ENCODE measurements at places on chromosomes 16 and 17. TPM values are rescaled to one million over a fixed set of nuclear protein-coding genes. Genes with fewer than 3 reads are reported as not detected.

Gene MYADML2
- not detected for total RNA-seq

Gene CYGB
- 13.9 TPM for total RNA-seq

Gene SLC5A2
- not detected for total RNA-seq

Gene FAM20A
- 16.4 TPM for total RNA-seq

Gene TMEM235
- total RNA-seq: not detected

Gene AATK
- 0.37 TPM for total RNA-seq

Gene DDX19B
- 32.6 TPM for total RNA-seq

Gene HOXB1
- not detected for total RNA-seq

Gene RUNDC3A
- total RNA-seq: under 0.01 TPM

Gene CAVIN1
- total RNA-seq: 515 TPM

Gene KCNJ18
- not detected for total RNA-seq

Gene RECQL5
- total RNA-seq: 20.6 TPM

Gene GUCY2D
- total RNA-seq: under 0.01 TPM

Gene FOXN1
- not detected for total RNA-seq

Gene SDR42E2
- total RNA-seq: under 0.01 TPM

Gene CA4
- not detected for total RNA-seq

Data from subcutaneous preadipocyte (primary cell).